Left cardiac atrium (tissue), 4 donors: ENCODE measurements at places on chromosomes 7 and 10. TPM values are rescaled to one million over a fixed set of nuclear protein-coding genes. Genes with fewer than 3 reads are reported as not detected.
A peak's percentile ranks its signal among the peaks of the same experiment; 100 is the strongest.

GRCh38 chr7:47806701-47807103 is 141.6 kb downstream of the PKD1L1 start:
- DNase-seq, result peak; percentile 41

DNA sequence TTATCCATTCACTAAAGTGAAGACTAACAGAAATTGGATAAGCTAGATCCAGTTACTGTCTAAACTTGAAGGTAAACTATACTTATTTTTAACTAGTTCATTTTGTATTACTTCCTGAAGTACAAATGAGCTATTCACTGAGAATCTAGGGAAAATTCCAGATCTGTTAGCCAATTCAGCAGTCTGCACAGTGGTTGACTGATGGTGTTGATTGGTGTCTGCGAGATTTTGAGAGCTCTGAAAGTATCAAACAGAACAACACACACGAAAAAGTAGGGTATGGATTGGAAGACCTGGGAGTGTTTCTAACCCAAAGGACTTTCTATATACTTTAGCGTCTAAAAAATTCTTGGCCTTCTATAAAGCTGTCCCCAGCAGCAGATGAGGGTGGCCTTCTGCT is 33.6 kb upstream of the AGR2 start:
- DNase-seq, result no peak

DNA sequence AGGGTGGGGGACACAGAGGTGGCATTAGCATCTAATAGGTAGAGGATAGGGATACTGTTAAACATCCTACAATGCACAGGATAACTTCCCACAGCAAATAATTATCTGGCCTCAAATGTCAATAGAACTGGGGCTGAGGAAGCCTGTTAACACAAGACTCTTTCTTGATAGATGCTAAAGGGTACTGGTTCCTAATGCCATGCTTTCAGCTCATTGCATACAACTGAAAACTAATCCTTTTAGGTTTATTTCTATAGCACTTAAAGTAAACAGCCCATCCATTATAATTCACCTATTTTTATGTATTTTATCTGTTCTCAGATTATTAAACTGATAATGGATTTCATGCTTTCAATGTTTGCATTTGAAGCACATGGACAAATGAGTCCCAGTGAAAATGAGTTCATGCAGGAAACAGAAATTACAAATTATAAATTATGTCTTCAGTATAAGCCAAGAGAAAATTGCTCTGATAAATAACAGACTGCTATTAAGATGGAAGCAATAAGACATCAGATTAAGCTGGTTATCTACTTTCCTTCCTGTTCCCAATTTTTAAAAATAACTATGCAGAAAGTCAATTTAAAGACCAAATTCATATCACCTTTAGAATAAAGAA is 66.4 kb downstream of the AKR1D1 start:
- no peak for DNase-seq

DNA sequence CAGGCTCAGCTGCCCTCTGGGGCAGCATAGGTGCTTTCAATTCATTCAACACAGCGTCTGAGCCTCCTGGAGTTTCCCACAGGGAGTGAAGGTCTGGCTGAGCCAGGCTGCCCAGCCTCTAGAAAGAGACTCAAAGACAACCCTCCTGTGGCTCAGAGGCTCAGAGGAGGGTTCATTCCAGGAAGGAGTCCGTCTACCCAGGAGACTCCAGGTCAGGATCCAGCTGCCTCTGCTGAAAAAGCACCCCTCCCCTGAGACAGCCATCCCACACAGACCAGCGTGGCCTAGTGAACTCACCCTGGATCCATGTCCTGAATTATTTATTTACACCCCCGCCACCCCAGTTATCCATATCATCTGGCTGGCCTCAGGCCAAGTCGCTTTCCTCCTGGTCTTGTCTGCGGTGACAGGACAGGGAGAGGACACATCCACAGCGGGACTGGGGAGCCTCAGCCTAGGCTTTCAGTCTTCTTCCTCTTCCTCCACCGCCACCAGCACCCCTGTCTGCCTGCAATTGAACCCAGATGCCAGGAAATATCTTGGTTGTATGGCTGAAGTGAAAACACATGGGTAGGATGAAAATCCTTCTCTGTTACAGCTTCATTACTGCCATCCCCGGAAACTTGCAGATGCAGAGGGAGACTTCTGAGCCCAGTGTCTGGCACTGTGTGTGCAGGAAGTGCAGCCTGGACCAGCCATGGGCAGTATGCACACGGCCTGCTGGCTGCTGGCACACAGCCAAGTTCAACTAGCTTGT is 44.0 kb upstream of the COL13A1 start:
- peak; percentile 74 for DNase-seq

DNA sequence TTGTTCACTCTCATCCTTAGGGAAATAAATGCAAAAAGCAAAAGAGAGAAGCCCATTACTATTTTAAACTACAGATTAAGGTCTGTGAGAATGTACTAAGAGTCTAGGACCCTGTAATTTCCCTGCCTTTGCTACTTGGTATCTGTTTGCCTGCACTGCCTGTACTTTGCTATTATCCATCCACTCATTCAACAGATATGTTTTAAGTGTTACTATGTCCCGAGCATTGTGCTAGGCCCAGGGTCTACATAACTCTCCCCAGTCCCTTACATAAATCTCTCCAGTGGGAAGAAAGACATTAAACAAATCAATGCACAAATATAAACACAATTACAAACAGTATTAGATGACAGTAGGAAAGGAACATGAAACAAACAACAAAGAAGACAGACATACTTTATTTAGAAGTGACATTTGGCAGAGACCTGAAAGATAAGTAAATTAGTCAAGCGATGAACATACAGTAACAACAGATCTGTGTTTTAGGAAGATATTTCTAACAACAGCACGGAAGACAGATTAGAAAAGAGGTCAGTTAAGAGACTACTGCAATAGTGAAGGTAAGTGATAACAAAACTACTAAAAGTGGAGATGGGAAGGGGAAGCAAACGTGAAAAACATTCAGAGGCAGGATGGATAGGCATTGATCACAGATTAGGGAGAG is 30.0 kb downstream of the ZNF800 start:
- DNase-seq, result no peak

- no peak for DNase-seq
These were observed 31.6 kb downstream of the ZNF117 start for GRCh38 chr7:64959072-64959747.

- no peak for DNase-seq
These were observed 242.8 kb downstream of the TCERG1L start for GRCh38 chr10:131068760-131069159.

DNA sequence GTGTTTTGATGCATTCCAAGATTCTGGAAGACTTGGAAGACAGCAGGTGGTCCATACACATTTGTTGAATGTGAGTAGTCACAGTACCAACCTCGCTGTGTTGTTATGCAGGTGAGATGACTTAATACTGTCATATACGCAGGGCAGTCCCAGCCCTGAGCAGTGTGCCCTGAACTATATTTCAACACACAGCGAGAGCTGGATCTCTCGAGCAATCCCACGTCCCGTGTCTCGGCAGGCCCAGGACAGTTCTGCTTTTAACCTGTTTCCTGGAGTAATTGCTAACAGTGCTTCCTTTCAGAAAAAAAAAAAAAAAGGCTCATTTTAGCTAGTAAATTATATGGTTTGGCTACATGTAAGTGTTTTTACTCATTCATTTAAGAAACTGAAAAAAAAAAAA is 179.7 kb downstream of the PRKCQ start:
- no peak for DNase-seq

DNA sequence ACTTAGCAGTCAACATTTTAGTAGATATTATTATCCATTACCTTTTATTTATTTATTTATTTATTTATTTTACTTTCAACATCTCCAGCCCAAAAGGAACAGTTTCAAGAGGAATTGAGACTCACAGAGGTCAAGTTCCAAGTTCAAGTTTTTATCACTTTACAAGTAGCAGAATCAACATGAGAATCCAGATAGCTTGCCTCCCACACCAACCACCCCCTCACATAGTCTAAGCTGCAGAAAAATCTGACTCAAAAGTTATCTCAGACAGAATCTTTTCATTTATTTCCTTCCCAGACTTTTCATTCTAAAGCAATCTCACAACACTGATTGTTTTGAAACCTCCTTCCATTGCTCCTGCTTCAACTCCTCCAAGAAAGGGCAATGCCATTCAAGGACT is 129.6 kb downstream of the GRM3 start:
- no peak for DNase-seq

GRCh38 chr7:106063024-106063423 is 49.1 kb downstream of the SYPL1 start:
- DNase-seq, result no peak

GRCh38 chr10:79050896-79051555 is 17.7 kb upstream of the ZMIZ1 start:
- peak; percentile 7 for DNase-seq

- no peak for DNase-seq
These were observed 2.5 kb upstream of the HNRNPF start for GRCh38 chr10:43411536-43411935.

DNA sequence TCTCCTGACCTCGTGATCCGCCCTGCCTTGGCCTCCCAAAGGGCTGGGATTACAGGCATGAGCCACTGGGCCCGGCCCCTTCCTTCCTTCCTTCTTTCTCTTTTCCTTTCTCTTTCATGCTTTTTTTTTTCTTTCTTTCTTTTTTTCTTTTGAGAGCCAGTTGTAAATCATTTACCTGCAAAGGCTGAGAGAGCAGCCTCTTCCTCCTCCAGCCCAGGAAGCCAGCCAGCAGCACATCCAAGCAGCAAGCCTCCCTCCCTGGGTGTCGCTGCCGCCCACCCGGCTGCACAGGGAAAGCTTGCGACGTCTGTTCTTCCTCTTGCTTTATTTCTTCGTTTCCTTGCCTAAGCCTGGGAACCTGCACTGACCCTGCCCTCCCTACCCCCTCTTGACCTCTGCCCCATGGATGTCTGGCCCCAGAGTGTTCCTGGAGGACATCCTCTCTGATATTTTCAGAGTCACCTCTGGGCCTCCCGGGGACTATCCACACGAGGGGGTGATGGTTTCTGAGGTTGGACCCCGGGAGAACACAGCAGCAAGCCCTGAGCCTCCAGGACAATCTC is 62.8 kb upstream of the MYL10 start:
- DNase-seq, result no peak

- no peak for DNase-seq
These were observed 120.1 kb downstream of the JAZF1 start for GRCh38 chr7:28060371-28060950.

DNA sequence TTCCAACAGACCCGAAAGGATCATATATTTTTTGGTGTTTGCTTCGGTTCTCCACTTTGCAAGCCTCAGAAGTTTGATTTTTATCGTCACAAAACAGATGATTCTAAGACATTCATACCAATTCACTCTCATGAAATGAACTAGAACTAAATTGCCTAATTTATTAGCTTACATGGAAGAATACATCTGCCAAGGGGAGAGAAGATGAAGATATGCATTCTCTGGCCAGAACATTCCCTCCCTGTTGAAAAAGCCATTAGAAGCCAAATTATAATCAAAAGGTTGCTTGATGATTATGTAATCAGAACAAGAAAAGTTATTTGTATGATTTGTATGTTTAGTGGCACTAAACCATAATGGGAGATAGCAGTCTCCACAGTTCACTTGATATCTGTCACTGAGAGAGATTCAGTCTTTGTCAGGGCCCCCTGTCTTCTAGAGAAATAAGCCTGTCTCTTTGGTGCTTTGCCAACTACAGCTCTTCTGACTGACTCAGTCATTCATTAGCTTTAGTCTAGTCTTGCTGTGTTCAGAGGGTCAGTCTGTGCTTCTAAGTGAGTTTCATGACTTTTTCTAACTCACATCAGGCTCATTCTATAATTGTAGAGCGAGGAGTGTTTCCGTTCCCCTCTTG is 95.3 kb upstream of the GNAI1 start:
- no peak for DNase-seq

The TMEM184A gene
- 0.18 TPM for total RNA-seq

The TSC22D4 gene
- total RNA-seq, result 31.3 TPM

The PDGFA gene
- total RNA-seq, result 27.5 TPM

The MGAM2 gene
- total RNA-seq, result 0.08 TPM

The BMI1 gene
- 39.9 TPM for total RNA-seq

The FAM25G gene
- total RNA-seq, result not detected
